ENCODE measurements at places on chromosomes 1 and 21.

DNA sequence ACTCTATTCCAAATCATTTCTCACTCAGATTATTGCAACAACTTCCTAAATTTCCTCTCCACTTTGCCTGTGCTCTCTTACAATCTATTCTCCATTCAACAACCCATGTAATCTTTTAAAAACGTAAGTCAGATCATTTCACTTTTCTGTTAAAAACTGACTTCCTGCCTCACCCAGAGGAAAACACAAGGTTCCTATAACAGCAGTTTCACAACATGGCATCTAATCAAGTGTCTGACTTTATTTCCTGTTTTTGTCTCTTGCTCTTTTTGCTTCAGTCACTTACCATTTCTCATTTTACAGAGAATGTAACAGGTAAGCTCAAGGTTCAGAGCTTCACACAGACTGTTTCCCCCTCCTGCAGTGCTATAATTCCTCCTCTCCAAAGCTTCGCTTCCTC lies 560.7 kb downstream of the LRRIQ3 start:
- DNase-seq: no peak

DNA sequence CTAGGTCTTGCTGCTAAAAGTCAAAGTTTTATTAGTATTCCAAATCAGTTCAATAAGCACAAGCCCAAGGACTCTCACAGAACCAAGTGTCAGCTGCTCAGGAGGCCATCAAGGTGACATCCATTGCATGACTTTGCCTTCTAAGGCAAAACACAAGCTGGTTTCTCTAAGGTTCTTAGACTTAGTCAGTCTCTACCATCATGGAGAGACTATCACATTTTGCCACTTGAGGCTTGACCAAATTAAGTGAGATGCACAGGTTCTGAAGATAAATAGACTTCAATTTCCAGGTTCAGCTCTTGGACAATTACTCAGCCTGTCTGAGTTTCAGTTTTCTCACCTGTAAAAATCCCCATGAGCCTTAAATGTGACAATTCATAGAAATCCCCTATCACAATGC lies 29.0 kb downstream of the TRIT1 start:
- DNase-seq: no peak

DNA sequence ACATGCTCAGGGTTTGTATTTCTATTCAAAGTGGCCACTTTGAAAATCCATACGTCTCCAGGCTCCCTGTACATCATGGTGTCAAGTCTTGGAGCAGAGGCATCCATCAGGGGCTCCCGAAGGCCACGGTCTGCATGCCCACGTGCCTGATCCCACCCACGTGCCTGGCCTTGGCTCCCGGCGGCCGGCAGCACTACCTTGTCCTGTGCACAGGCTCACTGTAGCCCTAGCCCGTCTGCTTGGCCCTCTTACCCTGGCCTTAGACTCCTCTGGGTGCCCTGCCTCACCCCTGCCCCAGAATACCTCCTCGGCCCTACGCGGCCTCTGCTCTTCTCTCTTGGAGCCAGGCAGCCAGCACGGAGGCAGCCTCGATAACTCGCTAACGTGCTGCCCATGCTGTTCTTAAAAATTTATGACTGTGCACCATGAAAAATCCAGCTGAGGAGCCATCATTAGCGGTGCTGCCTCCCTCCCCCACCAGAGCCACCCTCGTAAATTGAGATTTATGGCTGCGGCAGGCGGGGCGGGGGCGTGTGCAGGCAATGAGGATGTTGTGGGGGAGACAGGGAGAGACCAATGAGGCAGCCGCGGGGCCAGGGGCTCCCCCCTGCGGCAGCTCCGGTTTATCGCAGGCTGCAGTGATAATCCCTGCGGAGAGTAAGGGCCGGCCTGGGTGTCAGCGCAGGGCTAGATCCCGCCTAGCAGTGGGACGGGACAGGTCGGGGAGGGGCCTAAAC lies 24.6 kb downstream of the DMAP1 start:
- DNase-seq: no peak

- DNase-seq: no peak
Observed at GRCh38 chr1:235050911-235051360, 77.7 kb downstream of the TOMM20 start.

DNA sequence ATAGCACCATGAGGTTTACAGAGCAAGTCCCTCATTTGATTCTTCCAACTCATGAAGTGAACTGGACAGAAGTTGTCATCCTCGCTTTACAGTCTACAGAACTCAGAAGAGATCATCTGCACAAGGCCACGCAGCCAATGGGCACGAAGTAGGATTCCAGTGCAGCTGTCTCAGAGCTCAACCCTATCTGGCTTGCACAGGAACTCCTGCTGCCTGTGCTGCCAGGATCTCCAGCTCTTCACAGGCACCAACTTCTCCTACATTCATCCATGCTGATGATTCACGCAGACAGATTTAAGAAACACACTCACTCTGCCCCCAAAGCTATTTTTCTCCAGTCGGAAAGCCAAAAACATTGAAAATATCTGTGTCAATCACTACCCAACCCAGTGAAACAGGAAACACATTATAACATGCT lies 157.0 kb downstream of the RERE start:
- no peak for DNase-seq

Data from NCI-H1436 treated with DMSO at 0.1 percent for 48 hours (cell line).